ENCODE measurements at places on chromosomes 5 and 9. TPM values are rescaled to one million over a fixed set of nuclear protein-coding genes. Genes with fewer than 3 reads are reported as not detected.
A peak's percentile ranks its signal among the peaks of the same experiment; 100 is the strongest.

DNA sequence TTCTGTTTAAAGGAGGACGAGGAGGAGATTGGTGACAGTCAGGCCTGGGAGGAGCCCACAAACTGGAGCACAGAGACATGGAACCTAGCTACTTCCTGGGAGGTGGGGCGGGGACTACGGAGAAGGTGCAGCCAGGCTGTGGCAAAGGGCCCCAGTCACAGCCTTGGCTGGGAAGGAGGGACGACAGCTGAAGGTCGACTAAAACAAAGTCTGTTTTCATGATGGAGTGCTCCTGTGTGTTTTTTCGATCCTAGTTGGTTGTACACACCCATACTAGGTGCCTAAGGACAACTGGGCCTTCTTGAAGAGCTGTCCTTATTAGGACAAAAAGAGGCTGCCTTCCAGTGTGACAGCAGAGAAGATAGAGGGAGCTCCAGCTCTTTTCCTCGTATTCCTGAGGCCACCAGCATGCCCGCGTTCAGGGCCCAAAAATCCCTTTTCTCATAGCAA, 2.9 kb downstream of the CCDC107 start:
- H3K4me1 ChIP-seq = peaks cover 37% of the 10 kb centered on the region
- H3K36me3 ChIP-seq = no peaks in the 10 kb centered on the region
- DNase-seq = peak; percentile 68
- peak overlapping the region; percentile 41 for H3K27ac ChIP-seq
- H3K27me3 ChIP-seq = no peaks in the 10 kb centered on the region

DNA sequence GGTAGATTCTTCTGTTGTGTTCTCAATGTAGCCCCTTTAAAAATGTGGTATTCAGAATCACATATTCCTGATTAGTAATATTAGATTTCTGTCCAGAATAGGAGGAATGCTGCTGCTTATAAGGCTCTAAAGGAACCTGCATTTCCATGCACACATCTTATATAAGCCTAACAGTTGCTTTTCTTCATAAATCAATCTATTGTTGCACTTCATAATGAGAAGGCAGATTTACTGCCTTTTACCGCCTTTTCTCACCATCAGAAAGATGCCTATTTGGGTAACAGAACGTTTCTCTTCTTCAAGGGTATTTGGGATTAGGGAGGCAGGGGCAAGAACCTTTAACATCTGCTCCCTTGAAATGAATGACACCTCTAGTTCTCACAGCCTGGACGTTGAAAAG, 243.4 kb downstream of the MLLT3 start:
- no peaks in the 10 kb centered on the region for H3K4me1 ChIP-seq
- H3K27me3 ChIP-seq = no peaks in the 10 kb centered on the region
- H3K27ac ChIP-seq = no peak overlapping the region
- H3K4me3 ChIP-seq = no peak overlapping the region

GRCh38 chr9:81474792-81475191, 214.6 kb downstream of the TLE1 start:
- no peak overlapping the region for H3K27ac ChIP-seq
- H3K4me3 ChIP-seq = no peak overlapping the region
- H3K27me3 ChIP-seq = no peaks in the 10 kb centered on the region
- H3K4me1 ChIP-seq = no peaks in the 10 kb centered on the region
- no peak for DNase-seq

DNA sequence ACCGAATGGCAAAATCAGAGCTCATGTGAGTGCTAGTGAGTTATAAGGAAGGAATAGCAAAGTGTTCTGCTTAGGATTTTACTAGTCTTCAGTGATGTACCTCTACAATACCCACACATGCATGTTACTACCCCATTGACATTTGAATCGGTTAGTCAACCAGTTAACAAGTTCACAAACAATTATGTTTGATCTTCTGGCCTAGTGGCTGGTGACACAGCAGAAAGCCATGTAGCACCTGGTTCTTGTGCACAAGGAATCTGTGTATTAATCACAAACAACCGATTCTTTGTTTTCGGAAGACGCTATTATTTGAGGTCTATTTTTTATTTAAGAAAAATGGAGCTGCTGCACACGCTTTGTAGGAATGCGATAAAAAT, 41.9 kb downstream of the NTRK2 start:
- no peaks in the 10 kb centered on the region for H3K27me3 ChIP-seq
- H3K4me1 ChIP-seq = no peaks in the 10 kb centered on the region
- DNase-seq = no peak
- H3K36me3 ChIP-seq = no peaks in the 10 kb centered on the region
- H3K4me3 ChIP-seq = no peak overlapping the region

DNA sequence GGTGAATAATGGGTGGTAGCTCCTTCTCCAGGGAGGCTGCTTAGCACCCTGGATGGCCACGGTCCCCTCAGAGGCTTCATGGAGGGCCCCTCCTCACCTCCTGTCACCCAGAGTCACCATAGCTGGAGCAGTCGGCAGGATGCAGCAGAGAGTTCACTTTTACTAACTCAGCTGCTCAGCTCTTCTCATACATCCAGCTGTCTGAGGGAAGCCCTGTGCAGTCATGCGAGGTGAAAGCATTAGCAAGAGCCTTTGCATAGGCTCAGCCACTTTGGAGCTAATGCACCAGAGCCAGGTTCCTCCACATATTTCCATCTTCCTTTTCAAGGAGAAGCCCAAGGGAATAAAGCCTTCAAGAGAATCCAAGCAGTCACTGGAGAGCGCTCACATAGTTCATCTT, 499.2 kb downstream of the BNC2 start:
- no peak overlapping the region for H3K27ac ChIP-seq
- no peaks in the 10 kb centered on the region for H3K36me3 ChIP-seq
- no peaks in the 10 kb centered on the region for H3K4me1 ChIP-seq
- no peaks in the 10 kb centered on the region for H3K27me3 ChIP-seq
- DNase-seq = no peak

DNA sequence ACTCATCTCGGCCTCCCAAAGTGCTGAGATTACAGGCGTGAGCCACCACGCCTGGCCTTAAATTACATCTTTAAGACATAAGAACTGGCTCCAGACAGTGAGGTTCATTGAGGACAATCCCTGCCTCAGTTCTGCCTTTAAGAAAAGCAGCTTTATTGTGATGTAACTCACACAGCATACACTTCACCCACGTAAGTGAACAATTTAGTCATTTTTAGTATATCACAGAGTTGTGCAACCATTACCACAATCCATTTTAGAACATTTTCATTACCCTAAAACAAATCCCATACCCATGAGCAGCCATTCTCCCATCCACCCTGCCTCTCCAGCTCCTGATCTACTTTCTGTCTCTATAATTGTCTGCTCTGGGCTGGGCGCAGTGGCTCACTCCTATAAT, 24.0 kb upstream of the LTC4S start:
- no peak overlapping the region for H3K4me3 ChIP-seq
- no peak for DNase-seq
- H3K27me3 ChIP-seq = no peaks in the 10 kb centered on the region
- no peaks in the 10 kb centered on the region for H3K4me1 ChIP-seq

NDUFS6 gene
- total RNA-seq = 14.4 TPM

ADAMTS19 gene
- 0.12 TPM for total RNA-seq

HNRNPAB gene
- total RNA-seq = 44.3 TPM

PCA3 gene
- not detected for total RNA-seq

Measured in pancreas (tissue), 10 donors.